CD4-positive, alpha-beta T cell treated with Interleukin-15 for 4 hours (primary cell): ENCODE measurements at places on chromosomes 1 and 21.

DNA sequence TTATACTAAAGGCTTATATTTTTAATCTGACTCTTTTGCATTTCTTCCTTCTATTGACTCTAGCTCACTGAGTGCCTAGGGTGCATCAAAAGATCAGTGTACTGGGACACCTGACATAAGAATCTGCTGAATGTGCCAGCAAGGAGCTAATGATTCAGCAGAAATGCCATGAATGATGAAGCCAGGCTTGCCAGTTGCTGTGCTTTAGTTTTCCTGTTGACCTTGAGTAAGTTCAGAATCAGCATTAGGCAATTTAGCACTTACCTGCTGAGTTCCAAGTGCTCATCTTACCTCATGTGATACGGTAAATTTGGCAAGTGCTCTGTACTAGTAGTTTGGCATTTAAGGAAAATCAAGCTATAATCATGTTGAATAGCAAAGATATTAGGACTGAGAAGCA lies 523.2 kb upstream of the B3GALT2 start:
- no peak for DNase-seq

GRCh38 chr1:211236633-211237320 lies 22.4 kb upstream of the RCOR3 start:
- DNase-seq = no peak

- no peak for DNase-seq
Observed at GRCh38 chr1:145702826-145703225, 4.3 kb downstream of the PDZK1 start.

- DNase-seq = no peak
Observed at GRCh38 chr1:211627259-211627658, 48.2 kb downstream of the NEK2 start.

- DNase-seq = no peak
Observed at GRCh38 chr1:103937763-103938357, 188.2 kb downstream of the AMY1C start.

- peak; percentile 65 for DNase-seq
Observed at GRCh38 chr1:212285685-212286555, 710 bp downstream of the PPP2R5A start.

DNA sequence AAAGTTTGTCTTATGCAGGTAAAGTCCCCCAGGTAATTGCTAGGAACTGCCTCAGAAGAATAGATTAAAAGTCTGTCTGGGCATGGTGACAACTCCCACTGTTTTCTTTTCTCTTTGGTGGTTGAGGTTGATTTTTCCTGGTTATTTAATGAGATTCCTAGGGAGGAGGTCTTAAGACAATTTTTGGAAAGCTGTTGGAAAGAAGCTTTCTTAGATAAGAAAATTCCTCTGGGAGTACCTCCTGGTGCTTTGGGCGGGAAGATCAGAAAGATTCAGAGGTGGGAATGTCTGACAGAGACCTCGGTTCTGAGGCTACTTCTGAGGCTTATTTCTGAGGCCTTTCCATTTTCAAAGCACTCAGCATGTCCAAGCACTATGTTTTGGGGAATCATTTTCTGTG lies 25.0 kb upstream of the IVNS1ABP start:
- DNase-seq = no peak

- no peak for DNase-seq
Observed at GRCh38 chr1:17594026-17594425, 54.5 kb downstream of the ARHGEF10L start.

- no peak for DNase-seq
Observed at GRCh38 chr1:69585666-69586065, 17.9 kb downstream of the LRRC7 start.

DNA sequence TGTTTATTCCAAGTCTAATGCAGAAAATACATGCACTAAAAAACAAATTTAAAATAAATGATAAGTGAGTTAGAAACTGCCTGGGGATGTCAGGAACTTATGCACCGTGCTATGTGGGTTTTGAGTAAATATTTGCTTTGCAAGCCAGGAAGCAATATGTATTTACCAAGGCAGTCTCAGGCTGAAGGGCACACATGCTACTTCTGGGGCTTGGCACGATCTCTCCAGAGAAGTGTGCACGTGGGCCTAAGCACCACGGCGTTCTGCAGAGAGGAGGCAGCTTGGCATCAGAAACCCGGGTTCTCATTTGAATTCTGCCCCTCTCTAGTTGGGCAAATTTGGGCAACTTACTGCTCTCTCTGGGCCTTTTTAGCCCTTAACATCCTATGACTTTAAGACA lies 72.6 kb upstream of the ROR1 start:
- no peak for DNase-seq

- no peak for DNase-seq
Observed at GRCh38 chr1:246178717-246179311, 328.3 kb downstream of the SMYD3 start.

GRCh38 chr1:71463144-71463543 lies 382.3 kb upstream of the ZRANB2 start:
- DNase-seq = no peak

GRCh38 chr1:29969576-29969975 lies 733.3 kb downstream of the PTPRU start:
- no peak for DNase-seq

GRCh38 chr1:233730809-233731208 lies 116.9 kb downstream of the KCNK1 start:
- DNase-seq = no peak

GRCh38 chr1:2204415-2205190 lies 10.0 kb upstream of the FAAP20 start:
- DNase-seq = no peak

GRCh38 chr1:22420455-22421053 lies 31.1 kb upstream of the ZBTB40 start:
- peak; percentile 23 for DNase-seq

- no peak for DNase-seq
Observed at GRCh38 chr1:184867866-184868689, 106.2 kb downstream of the NIBAN1 start.

GRCh38 chr1:103424650-103425049 lies 100.8 kb upstream of the RNPC3 start:
- no peak for DNase-seq

DNA sequence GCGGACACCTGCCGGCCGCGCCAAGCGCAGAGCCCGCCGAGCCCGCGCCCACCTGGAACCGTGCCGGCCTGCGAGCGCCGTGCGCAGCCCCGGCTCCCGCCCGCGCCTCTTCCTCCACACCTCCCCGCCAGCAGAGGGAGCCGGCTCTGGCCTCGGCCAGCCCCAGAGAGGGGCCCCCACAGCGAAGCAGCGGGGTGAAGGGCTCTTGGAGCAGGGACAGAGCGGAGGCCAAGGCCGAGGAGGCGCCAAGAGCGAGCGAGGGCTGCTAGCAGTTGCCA lies 50.1 kb upstream of the KRTAP19-8 start:
- no peak for DNase-seq

DNA sequence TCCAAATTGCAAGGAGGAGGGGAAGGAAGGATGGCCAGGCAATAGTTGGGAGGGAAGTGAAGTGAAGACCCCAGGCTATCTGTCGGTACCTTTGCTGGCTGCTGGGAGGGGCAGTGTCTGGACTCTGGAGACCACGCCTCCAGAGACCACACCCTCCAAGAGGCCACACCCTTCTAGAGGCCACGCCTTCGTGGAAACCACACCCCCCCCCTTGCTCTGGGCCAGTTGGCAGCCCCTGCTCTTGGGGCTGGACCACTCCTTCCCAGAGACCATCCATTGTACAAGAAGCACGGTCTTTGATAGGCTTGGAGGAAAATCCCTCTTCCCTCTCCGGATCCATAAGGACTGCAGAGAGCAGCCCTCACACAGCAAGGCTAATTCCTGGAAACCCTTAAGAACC lies 73.1 kb downstream of the RYR2 start:
- DNase-seq = no peak

DNA sequence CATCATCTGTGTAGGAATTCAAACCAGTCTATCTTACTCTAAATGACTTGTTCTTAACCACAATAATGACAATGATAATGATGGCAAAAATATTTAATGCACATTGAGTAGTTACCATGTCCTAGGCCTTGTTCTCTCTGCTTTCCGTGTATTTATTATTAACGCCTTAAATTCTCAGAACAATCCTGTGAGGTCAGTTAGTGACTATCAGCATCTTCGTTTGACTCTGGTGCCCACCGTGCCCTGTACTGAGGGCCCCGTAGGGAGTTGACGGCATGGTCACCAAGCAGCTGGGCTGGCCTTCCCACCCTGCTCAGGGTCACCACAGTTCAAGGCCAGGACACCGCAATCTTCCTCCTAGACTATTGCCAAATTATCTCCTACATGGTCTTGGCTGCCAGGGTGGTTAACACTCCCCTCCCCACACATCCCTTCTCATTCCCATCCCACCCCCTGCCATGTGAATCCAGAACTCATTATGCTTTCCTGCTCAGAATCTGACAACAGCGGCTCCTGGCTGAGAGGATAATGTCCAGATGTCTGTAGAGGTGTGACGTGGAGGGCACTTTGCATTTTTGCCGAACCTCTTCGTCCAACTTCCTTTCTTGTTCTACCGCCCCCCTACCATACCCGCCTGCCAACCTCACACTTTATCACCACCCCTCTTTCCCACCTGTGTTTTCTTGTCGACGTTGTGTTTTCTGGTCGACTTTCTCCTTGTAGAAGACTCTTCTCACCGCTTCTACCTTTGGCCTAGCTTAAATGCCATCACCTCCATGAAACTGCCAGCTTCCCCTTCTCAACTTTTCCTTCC lies 33.4 kb downstream of the IGFN1 start:
- no peak for DNase-seq

DNA sequence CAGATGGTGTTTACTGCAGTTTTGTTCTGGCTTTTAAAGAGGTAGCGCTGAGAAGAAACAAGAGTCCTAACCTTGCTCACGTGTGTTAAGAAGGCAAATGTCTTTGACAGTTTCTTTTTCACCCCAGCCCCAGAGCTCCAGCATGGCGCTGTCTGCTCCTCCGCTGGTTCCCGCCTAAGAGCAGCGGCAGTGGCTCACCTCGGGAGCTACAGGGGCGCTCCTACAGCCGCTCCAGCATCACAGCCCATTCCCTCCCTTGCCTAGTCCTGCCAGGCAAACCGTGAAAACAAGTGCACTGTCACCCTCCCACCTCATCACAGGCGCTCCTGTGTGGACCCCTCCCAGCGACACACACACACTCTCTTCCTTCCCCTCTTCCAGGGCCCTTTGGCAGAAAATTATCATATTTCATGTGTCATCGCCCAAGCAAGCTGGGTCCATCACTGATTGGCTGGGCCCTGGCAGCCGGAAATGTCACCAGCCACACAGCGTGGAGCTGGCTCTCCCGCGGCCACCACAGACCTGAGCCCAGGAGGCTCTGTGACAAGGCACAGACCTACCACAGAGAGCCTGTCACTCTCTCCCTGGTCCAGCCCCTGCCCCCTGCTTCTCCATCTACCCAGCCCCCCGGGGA lies 1.2 kb upstream of the HIVEP3 start:
- peak; percentile 84 for DNase-seq

DNA sequence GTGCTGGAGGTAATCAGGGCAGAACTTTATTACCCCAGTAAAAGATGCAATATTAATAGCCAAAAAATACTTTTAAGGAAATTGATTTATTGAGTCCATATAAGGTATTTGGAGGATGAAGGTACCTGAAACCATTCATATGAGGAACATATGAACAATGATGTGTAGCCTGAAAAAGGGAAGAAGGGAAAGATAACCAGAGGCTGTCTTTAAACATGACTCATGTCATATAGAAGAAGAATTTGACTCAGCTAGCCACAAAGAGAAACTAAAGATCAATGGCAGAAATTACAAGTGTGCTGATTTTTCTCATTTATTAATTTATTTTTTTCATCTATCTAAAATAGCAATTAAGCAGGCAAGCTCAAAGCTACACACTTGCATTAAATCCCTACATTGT lies 136.2 kb upstream of the DUSP10 start:
- DNase-seq = no peak

DNA sequence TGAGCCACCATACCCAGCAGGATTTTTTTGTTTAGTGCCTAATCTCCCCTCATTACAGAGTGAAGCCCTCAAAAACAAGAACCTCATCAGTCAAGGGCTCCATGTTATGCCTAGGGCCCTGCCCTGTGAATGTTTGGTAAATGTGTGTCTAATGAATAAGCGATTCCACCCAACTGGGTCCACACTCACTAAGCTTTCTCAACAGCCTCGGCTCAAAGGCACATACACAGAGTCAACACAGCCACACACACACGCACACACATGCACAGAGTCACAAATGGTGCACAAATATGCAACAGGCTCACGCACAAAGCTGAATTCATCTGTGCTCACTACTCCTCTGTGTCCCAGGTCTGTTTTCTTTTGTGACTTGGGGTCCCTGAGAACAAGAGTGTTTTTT lies 11.7 kb upstream of the SYNC start:
- no peak for DNase-seq

DNA sequence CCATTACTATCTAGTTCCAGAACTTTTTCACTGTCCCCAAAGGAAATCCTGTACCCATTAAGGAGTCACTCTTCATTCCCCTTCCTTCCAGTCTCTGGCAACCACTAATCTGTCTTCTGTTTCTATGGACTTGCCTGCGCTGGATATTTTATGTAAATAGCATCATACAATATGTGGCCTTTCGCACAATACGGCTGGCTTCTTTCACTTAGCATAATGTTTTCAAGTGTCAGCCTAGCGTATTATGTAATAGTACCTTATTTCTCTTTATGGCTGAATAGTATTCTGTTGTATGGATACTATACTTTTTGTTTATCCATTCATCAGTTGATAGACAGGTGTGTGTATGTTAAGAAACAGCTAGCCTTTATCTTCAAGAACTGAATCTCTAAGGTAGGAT lies 14.3 kb downstream of the ATF3 start:
- DNase-seq = no peak

DNA sequence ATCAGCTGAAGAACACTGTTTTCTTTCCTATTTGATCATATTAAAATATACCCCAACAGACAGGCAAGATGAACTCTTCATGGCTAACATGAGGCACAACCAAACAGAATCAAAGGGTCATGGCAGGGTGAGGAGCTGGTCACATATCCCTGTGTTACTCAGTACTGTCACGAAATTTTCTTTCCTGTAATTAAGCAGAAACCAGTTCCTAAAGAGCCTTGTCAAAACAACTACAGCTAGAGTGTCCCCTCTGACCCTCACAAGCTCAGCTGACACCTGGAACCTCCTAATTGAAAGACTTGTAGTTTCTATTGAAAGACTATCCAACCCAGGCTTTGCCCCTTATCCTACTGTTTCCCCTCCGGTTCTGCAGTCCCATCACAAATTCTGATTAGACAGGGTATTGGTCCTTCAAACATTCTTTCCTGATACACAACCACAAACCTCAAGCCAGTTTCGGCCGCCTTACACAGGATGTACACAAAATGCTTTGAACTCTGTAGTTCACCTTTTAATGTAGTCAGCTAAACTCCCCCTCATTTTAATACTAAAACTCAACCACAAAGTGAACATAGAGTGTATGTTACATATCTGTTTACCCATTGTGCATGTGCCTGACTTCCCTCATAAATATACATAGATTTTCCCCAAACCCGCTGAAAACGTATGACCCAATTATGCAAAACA lies 651.9 kb downstream of the MRPL39 start:
- no peak for DNase-seq
